Neural progenitor cell (in vitro differentiated cells): ENCODE measurements at places on chromosomes 2 and 18. TPM values are rescaled to one million over a fixed set of nuclear protein-coding genes. Genes with fewer than 3 reads are reported as not detected.

Gene SERPINB4
- total RNA-seq, result not detected in 2 replicates

Gene VWC2L
- not detected in 2 replicates for total RNA-seq

Gene NPPC
- total RNA-seq, result not detected in 2 replicates

Gene ZNF519
- 46.6 and 64.6 TPM in 2 replicates for total RNA-seq

Gene C2orf66
- total RNA-seq, result 0.15 and 0.43 TPM in 2 replicates

Gene SOWAHC
- 5.7 and 7.2 TPM in 2 replicates for total RNA-seq

Gene DSG1
- not detected in 2 replicates for total RNA-seq

Gene CFAP65
- total RNA-seq, result 0.22 and 0.80 TPM in 2 replicates

Gene NYAP2
- 0.07 TPM in 1 of 2 replicates, not detected in the other for total RNA-seq

Gene ZRANB3
- total RNA-seq, result 20.3 and 35.9 TPM in 2 replicates

Gene NXPH2
- total RNA-seq, result 2.7 and 4.3 TPM in 2 replicates

Gene SLC19A3
- total RNA-seq, result 0.96 and 1.6 TPM in 2 replicates

Gene SULT1C4
- 9.0 and 11.3 TPM in 2 replicates for total RNA-seq

Gene GKN1
- total RNA-seq, result not detected in 2 replicates

Gene VAPA
- 165 and 285 TPM in 2 replicates for total RNA-seq

Gene FBLN7
- 7.8 and 18.4 TPM in 2 replicates for total RNA-seq

Gene REG3G
- not detected in 2 replicates for total RNA-seq

Gene GNLY
- total RNA-seq, result 0.65 TPM in 1 of 2 replicates, not detected in the other

Gene GPR45
- not detected in 2 replicates for total RNA-seq

Gene PLA2R1
- 0.45 and 0.90 TPM in 2 replicates for total RNA-seq

Gene EVA1A
- 2.8 and 3.6 TPM in 2 replicates for total RNA-seq

Gene DCDC2C
- total RNA-seq, result not detected in 2 replicates

Gene ACVR1
- 8.2 and 14.0 TPM in 2 replicates for total RNA-seq

Gene CENPA
- 42.8 and 55.0 TPM in 2 replicates for total RNA-seq

Gene ANKZF1
- total RNA-seq, result 65.9 and 76.3 TPM in 2 replicates

Gene TMEFF2
- total RNA-seq, result 0.56 and 1.7 TPM in 2 replicates

Gene COLEC12
- total RNA-seq, result 2.0 and 2.1 TPM in 2 replicates

Gene CFAP53
- 0.36 and 0.74 TPM in 2 replicates for total RNA-seq

Gene SLC11A1
- 0.03 TPM in 1 of 2 replicates, not detected in the other for total RNA-seq

Gene TUBA4B
- total RNA-seq, result not detected in 2 replicates

Gene CDK5R2
- 0.09 TPM in 1 of 2 replicates, not detected in the other for total RNA-seq

Gene IAH1
- 22.4 and 45.6 TPM in 2 replicates for total RNA-seq

Gene REG3A
- not detected in 2 replicates for total RNA-seq

Gene CD207
- total RNA-seq, result not detected in 2 replicates

Gene RAB6D
- total RNA-seq, result 0.11 and 0.15 TPM in 2 replicates

Gene LRRC30
- total RNA-seq, result not detected in 2 replicates

Gene TUBB8B
- total RNA-seq, result 0.36 and 0.62 TPM in 2 replicates

Gene CLEC4F
- total RNA-seq, result not detected in 2 replicates

Gene OSR1
- not detected in 2 replicates for total RNA-seq

Gene NETO1
- total RNA-seq, result 0.71 and 3.2 TPM in 2 replicates

Gene RNF144A
- 29.0 and 32.0 TPM in 2 replicates for total RNA-seq

Gene B4GALT6
- 11.2 and 16.3 TPM in 2 replicates for total RNA-seq

Gene LAMA3
- total RNA-seq, result 0.28 and 0.47 TPM in 2 replicates

Gene HMSD
- 0.19 and 0.88 TPM in 2 replicates for total RNA-seq

Gene WDR75
- 85.3 and 121 TPM in 2 replicates for total RNA-seq

Gene SEH1L
- total RNA-seq, result 40.5 and 48.6 TPM in 2 replicates

Gene SEMA4F
- 3.5 and 11.3 TPM in 2 replicates for total RNA-seq
